ENCODE measurements at places on chromosomes 13 and 19.

- DNase-seq = no peak
These were observed 21.4 kb upstream of the LILRA2 start for GRCh38 chr19:54551950-54552912.

- no peak for DNase-seq
These were observed 2.2 kb downstream of the TJP3 start for GRCh38 chr19:3710265-3710812.

DNA sequence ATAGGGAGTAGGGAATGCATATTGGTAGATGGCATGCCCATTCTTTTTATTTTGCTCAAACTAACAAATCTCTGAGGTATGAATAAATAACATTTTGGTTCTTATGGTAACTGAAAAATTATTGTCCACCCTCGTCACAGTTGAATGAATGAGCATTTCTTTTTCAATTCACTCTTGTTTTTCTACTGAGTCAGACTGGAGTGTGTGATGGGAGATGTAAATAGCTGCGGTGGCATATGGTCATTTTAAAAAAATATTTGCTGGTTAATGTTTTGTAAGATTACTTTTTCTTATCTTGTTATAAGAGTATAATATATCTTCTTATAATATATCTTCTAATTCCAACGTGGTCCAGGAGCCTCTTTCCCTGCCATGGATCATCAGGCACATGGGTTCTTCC lies 586.5 kb downstream of the SLITRK5 start:
- no peak for DNase-seq

DNA sequence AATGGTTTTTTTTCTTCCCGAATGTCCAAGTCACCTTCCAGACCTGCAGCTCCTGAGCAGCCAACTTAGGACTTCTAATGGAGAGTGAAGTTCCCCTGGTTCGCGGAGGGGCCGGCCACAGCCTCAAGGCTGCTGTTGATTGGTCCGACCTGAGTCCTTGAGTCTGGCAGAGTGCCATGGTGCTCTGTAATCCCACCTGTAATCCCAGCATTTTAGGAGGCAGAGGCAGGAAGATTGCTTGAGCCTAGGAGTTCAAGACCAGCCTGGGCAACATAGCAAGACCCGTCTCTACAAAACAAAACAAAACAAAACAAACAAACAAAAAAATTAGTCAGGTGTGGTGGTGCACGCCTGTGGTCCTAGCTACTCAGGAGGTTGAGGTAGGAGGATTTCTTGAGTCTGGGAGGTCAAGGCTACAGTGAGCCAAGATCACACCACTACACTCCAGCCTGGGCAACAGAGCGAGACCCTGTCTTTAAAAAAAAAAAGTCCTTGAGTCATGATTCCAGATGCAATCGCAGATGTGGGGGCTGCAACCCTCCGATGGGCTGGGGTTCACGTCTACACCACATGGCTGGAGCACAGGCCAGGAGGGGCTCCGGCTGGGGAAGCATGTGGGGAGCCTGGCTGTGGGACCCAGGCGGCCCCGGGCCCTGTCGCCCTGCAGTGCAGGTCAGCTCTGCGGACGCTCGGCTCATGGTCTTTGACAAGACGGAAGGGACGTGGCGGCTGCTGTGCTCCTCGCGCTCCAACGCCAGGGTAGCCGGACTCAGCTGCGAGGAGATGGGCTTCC lies 17.7 kb downstream of the HPN start:
- DNase-seq = no peak

- DNase-seq = no peak
These were observed 2125.7 kb upstream of the PCDH20 start for GRCh38 chr13:63541336-63541735.

GRCh38 chr13:88979465-88980175 lies 1308.4 kb downstream of the SLITRK5 start:
- no peak for DNase-seq

DNA sequence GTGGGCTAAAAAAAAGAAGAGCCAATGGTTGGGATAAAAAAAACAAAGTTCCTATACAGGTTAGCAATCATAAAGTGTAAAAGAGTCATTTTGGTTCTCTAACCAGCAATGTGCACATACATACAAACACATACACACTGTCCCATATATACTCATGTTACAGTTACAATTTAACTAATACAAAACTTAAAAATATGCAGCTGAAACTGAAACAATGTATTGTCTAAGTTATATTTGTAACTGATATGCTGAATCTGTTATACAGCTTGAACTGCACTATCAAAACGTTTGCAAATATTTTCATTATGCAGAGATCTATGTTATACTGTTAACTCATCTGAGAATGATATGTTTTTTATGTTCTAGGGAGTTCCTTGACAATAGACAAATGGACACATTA lies 173.7 kb downstream of the KLF12 start:
- DNase-seq = no peak

DNA sequence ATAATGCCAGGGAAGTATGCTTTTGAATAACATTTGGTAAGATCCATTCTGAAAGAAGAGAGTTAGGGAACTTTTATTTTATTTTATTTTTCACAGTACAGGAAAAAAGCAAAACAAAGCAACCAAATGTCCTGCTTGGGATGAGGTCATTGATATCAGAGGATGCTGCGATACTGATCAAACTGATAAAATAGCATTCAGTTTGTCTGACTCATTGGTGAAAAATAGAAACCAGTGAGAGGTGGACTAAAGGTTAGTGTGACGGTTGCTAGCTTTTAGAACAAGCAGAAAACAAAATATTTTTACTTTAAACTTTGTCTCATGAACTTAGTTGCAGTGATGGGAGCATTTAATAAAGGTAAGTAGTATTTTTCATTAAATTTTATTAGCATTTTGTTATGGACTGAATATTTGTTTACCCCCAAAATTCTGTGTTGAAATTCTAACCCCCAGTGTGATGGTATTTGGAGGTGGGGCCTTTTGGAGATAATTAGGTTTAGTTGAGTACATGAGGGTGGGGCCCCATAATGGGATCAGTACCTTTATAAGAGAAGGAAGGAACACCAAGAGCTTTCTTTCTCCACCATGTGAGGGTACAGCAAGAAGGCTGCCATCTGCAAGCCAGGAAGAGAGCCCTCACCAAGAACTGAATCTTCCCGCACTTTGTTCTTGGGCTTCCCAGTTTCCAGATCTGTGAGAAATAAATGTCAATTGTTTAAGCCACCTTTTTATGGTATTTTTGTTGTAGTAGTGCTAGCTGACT lies 37.3 kb downstream of the ITGBL1 start:
- DNase-seq = no peak
